ENCODE measurements at places on chromosomes 5 and 9.
A peak's percentile ranks its signal among the peaks of the same experiment; 100 is the strongest.

DNA sequence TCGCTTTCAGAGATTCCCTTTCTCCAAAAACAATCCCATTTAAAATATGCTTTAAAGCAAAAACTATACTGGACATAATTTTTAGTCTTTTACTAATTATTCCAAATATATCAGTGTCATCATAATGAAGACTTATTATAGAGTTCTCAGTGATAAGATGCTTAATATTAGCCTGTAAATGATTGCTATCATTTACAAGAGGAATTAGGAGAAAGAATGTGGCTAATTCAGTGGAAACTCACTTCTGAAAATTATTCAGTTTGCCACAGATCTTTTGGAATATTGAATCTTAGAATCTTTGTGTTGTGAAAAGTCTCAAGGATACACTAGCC is 24.7 kb upstream of the GLRX start:
- no peak for ATAC-seq

GRCh38 chr5:2168601-2169429 is 286.1 kb upstream of the IRX4 start:
- ATAC-seq: no peak

DNA sequence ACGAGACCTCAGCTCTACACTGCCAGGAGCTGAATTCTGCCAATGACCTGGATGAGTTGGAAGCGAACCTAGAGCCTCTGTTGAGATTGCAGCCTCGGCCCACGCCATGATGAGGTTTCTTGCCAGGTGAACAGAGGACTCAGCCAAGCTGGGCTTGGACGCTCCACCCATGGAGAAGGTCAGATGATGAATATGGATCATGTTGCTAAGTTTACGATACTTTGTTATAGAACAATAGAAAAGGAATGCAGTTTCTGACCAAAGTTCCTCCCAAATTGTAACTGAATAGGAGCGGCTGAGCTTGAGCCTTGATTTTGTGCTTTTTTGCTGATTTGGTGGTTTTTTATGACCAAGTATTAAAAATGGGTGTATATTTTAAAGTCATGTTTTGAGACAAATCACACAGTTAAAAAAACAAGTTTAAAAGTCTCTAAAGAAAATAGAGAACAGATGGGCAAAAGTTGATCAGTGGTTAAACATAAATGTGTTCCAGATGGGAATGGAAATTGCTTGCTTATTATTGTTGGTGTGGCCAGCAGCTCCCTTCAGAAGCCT is 32.9 kb downstream of the ROPN1L start:
- ATAC-seq: no peak

DNA sequence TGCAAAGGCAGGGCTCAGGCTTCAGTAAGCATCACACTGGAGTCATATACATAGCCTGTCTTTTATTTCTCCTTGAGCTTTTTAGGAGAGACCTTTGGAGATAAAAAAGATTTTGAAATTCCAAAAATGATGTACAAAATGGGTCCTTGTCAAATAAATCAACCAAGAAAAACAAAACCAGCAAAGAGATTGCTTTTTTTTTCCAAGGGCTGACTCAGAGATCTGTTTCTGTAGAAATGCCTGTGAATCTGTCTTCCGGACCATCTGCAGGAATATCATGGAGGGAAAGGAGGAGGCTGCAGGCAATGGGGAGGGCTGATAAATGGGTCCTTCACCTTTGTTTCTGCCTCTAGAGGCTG is 77.4 kb downstream of the SLIT3 start:
- no peak for ATAC-seq

DNA sequence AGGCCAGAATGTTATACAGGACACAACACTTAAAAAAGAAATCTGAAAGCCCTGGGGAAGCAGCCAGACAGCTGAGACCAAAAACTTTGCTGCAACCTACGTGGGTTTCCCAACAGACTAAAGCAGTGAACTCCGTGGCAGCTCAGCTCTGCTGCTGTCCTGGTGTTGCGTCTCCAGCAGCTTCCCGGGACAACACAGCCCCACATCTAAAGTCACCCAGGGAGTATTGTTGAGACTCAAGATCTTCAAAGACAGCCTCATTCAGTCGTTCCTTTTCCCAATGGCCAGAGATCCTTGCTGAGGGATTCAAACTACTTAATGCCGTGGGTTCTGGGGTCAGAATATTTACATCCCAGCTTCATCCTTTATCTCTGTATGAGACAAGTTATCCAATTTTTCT is 125.8 kb downstream of the MED10 start:
- ATAC-seq: no peak

DNA sequence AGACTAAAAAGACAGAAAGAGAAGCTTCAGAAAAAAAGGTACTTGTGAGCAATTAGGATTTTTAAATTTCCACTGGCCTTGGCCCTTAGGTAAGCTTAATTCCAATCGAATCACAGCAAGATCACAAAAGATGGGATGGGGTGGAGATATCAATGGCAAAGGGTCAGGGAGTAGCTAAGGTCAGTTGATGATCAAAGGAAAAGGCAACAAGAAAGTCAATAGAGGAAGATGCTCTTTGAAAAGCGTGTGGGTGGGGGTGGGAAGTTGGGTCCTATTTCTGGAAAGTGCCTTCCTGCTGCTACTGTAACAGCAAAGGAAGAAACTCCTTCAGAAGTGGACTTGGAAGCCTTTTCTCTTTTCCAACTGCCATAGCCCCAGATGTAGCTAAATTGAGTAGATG is 7.3 kb downstream of the C1QTNF3 start:
- no peak for ATAC-seq

DNA sequence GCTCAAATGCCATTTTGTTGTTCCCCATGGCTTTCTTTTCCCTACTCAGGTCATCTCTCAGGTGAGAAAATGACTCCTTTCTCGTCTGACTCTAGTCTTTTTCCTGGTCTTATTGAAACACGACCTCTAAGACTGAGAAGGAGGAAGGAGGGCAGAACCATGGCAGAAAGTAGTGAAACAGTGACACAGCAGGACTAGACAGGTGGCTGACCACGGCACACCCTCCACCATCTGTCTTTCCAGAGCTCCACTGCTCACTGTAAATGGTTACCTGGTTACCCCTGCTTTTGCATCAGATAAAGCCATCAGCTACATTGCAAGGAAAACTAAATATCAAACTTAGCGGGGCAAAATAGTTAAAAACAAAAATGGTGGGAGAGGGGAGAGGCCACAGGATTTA is 30.9 kb downstream of the NR4A3 start:
- ATAC-seq: no peak

DNA sequence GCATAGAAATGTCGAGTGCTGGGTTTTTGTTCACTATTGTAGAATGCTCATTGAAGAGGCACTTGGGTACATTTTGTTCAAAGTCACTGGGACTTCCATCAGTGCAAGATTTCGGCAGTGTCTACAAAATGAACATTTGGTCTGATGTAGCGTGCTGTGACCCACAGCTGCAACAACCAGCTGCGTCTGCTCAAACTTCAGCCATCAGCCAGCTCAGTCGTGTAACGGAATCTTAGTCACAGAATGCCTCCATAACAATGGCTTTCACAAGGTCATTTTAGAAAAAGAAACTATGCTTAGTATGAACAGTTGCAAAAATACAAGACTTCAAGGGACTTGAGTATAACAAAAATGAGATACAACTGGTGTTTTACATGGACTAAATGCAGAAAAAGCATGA is 828.1 kb upstream of the GRAMD2B start:
- ATAC-seq: peak; percentile 89

GRCh38 chr5:14204785-14205321 is 61.7 kb downstream of the TRIO start:
- ATAC-seq: peak; percentile 83

- no peak for ATAC-seq
These were observed 350.7 kb upstream of the TLE4 start for GRCh38 chr9:79221084-79221483.

- no peak for ATAC-seq
These were observed 79.9 kb upstream of the SLC1A3 start for GRCh38 chr5:36526537-36526936.

DNA sequence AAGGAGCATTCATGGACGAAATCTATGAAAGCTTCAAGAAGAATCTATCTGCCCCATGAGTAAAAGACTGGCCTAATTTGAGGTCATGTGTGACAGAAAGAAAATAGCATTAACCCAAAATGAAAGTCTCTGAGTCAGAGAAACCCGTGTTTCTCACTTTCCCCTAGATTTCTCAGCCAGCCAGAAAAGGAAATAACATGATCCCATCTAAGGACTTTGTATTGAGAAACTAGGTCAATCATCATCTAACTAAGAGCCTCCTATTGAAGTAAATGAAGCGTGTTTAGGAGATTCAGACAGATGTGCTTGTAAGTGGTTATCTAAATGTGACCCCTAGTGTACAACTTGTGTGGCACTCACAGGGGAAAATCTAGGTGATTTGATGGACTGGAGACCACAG is 77.3 kb upstream of the ZNF366 start:
- ATAC-seq: no peak

DNA sequence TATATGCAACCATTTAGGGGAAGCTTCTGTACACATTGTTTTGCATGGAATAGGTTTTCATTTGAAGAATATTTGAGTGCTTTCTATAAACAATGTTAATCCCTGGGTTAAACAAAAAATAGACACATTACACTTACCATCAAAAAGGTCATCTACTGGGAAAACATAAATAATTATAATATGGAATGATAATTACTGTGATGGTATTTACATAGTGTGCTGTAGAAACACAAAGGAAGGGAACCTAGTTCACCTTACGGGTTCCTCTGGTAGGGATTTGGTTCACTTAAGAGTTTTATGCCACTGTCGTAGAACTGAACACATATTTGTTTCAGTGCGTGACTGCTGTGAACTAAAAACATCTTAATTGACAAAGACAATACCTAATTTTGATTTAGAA is 44.9 kb downstream of the SLC44A1 start:
- no peak for ATAC-seq

GRCh38 chr5:135655468-135655815 is 76.7 kb upstream of the CXCL14 start:
- ATAC-seq: no peak

- no peak for ATAC-seq
These were observed 173.1 kb downstream of the PLPPR1 start for GRCh38 chr9:101201630-101202029.

DNA sequence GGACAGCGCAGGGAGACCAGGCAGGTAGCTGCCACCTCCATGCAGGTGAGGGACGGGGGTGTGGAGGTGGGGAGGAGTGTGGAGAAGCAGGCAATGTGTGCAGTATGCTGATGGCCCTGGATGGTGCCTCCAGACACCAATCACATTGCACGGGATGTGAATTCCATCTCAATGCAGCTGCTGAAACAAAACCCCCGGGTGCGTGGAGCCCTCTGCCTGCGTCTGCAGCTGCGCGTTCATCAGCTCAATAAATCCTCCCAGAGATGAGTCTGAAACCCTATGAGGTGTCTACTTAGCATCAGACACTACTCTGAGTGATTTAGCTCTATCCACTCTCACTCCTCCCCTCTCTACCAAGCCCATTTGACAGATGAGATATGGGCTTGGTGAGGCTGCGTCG is 10.3 kb downstream of the SOHLH1 start:
- no peak for ATAC-seq

- no peak for ATAC-seq
These were observed 47.6 kb downstream of the ZDHHC21 start for GRCh38 chr9:14645648-14646047.

DNA sequence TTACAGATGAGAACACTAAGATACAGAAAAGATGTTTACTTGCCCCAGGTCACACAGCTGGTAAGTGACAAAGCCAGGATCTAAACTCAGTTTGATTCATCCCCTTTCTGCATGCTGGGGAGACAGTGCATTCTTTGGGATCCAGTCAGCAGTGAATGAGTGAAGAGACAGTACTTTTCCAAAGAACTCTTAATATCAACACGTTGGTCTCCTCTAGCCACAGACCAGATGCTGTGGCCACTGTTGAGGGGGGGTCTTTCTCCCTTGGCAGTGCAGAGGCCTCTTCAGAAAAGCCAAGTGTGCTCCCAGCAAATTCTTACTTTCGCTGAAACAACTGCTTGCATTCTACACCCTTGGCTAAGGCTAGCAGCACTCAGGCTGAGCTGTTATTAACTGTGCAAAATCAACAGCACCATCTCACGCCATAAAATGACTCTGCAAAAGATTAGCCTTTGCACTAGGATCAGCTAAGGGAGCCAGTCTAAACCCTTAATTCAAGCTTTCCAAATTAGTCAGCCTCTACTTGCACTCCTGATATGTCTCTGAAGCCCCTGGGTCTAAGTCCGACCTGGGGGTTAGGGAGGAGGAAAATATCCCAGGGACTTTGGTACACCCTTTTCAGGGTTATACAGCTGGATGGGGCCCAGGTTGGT is 4.8 kb upstream of the TMEM171 start:
- no peak for ATAC-seq

- no peak for ATAC-seq
These were observed 102.0 kb upstream of the RAPGEF1 start for GRCh38 chr9:131841765-131842318.

DNA sequence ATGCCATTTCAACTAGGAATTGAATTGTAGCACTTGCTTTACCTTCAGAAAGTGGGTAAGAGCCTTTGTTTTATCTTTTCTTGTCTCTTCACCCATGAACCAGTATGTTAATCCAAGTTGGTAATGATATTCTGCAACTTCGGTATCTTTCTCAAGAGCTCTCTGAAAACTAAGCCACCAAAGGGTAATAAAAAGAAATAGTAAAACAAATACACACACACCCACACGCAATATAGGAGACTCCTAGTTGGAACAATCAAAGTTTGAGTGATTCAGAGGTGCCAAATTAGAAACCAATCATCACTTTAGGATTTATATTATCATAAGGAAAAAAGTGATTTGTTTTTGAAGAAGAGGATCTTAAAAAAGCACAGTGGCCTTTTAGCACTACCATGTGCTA is 30.4 kb downstream of the SKIC3 start:
- ATAC-seq: no peak

GRCh38 chr9:18330401-18331309 is 143.3 kb upstream of the ADAMTSL1 start:
- ATAC-seq: no peak

- no peak for ATAC-seq
These were observed 122.3 kb downstream of the GOLPH3 start for GRCh38 chr5:32051796-32052195.

DNA sequence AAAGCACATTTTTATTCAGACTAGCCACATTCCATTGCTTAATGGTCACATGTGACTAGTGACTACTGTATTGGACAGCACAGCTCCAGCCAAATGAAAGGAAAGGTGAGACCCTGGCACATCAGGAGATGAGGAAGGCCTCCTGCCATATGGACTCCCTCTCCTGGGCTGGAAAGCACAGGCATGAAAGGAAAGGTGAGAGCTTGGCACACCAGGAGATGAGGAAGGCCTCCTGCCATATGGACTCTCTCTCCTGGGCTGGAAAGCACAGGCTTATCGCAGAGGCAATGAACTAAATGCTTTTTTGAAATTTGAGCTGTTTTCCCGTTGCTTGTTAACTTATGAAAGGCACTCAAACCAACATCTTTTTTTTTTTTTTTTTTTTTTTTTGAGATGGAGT is 144.8 kb upstream of the SLC12A2 start:
- ATAC-seq: no peak

DNA sequence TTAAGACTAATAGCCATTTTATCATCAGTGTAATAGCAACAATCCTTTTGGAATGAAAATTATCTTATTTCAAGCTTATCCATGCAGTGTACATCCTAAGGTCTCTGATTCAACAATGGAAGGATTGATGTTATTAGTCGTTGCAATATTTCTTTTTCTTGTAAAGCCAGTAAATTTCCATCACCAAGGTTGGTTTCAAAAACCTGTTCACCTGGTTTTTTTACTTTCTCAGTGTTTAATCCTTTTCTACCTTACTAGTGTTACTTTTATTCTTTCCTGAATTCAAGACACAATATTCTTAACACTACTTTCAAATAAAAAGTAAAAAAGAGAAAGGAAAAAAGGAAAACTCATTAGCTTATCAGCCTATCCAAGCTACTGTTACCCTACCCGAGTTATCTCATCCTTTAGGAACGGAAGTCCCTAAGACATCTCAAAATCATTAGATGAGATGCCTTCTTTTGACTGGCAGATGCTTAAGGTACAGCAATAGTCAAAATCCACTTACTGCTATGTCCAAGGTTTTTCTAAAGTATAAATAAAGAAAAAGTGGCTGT is 5.4 kb downstream of the ZFR start:
- no peak for ATAC-seq

Measured in gastroesophageal sphincter (tissue), 4 donors.